Vagina (tissue), 2 donors: ENCODE measurements at places on chromosomes 2 and 18.

- H3K27ac ChIP-seq = no peak overlapping the region
- no peak overlapping the region for H3K4me3 ChIP-seq
- H3K4me1 ChIP-seq = peaks cover 36% of the 10 kb centered on the region
- DNase-seq = no peak
These were observed 121.8 kb downstream of the PLB1 start for GRCh38 chr2:28617502-28618184.

DNA sequence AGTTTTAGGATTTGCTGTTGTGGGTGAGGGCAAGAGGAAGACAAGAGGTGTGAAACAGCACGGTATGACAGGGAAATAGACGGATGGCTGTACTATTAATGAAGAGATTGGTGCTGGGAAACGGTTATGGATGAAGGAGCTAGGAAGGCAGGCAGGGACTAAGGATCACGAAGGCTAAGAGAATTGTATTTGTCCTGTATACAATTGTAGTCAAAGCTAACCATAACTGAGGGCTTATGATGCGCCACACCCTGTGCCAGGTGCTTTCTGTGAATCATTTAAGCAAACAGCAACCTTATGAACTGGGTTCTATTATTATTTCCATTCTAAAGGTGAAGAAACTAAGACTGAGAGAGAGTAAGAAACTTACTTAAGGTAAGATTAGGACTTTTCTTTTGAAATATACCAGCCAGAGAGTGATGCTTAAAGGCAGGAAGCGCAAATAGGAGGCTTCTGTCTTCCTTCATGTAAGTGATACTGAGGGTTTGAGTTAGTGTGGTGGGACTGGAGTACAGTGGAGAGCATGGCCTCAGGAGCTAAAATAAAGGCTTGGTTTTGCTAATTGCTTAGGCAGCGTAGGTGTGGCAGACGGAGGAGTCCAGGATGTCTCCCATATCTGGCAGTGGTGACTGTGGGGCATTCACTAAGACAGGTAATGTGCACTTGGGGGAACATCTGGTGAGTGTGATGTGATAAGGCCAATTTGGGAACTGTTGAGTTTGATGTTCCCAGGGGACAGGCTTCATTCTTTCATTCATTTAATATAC, 85.8 kb downstream of the PLEKHM3 start:
- no peak for DNase-seq
- H3K4me1 ChIP-seq = no peaks in the 10 kb centered on the region
- H3K4me3 ChIP-seq = no peak overlapping the region
- no peak overlapping the region for H3K27ac ChIP-seq
- H3K27me3 ChIP-seq = no peaks in the 10 kb centered on the region
- no peaks in the 10 kb centered on the region for H3K36me3 ChIP-seq

DNA sequence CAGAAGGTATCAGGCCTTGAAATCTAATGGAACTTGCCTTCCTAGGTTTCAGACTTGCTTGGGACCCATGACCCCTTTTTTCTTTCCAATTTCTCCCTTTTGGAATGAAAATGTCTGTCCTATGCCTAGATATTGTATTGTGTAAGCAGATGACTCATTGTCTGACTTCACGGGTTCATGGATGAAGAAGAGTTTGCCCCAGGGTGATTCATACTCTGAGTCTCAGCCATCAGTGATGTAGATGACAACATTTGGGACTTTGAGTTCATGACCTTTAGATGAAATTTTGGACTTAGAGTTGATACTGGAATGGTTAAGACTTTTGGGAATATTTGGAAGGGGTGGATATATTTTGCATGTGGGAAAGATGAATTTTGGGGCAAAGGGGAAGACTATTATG, 11.2 kb upstream of the SCYGR5 start:
- DNase-seq = no peak
- H3K4me3 ChIP-seq = no peak overlapping the region
- H3K27ac ChIP-seq = no peak overlapping the region
- no peaks in the 10 kb centered on the region for H3K36me3 ChIP-seq

- no peak within 1 kb of the TSS for H3K4me3 ChIP-seq
These were observed at the start of gene MC4R for GRCh38 chr18:60372596-60372995. TSS of gene MC4R (minus strand) at chr18:60372775. CDS start at chr18:60372349, 426 bp downstream.

DNA sequence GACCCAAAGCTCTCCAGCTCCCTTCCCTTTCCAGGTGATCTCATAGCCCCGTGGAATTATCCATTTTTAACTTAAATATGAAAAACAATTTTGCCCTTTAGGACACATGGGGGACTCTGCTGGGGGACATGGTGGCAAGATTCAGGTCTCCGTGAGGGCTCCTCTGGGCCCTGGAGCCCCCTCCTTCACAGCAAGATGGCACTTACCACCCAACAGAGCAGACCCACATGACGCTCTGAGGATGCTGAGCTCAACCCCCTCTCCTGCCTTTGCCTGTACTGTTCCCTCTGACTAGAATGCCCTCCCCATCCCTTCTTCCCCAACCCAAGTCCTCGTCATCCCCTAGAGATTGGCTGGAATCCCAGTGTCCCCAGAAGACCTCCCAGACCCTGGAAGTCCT, 17.2 kb downstream of the TEX51 start:
- H3K27ac ChIP-seq = no peak overlapping the region
- H3K4me1 ChIP-seq = no peaks in the 10 kb centered on the region
- DNase-seq = no peak

DNA sequence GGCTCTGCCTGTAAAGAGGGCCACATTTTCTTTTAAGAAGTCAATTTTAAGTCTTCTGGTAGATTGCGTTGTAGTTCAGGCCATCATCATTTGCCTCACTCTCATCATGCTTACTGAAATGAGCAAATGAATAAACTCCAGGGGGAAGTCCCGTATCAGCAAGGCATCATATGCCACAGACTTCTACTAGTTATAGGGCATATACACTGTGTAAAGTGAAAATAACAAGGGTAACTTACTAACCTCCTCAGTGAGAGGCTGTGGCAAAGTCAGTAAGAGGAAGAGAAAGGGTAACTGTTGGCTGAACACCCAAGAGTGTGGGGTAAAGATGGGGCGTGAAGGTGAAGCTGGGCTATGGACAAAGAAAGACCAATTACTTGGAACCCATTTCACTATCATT, 456.2 kb downstream of the SPAG16 start:
- H3K36me3 ChIP-seq = no peaks in the 10 kb centered on the region
- no peak overlapping the region for H3K27ac ChIP-seq
- H3K27me3 ChIP-seq = no peaks in the 10 kb centered on the region
- H3K4me1 ChIP-seq = no peaks in the 10 kb centered on the region

DNA sequence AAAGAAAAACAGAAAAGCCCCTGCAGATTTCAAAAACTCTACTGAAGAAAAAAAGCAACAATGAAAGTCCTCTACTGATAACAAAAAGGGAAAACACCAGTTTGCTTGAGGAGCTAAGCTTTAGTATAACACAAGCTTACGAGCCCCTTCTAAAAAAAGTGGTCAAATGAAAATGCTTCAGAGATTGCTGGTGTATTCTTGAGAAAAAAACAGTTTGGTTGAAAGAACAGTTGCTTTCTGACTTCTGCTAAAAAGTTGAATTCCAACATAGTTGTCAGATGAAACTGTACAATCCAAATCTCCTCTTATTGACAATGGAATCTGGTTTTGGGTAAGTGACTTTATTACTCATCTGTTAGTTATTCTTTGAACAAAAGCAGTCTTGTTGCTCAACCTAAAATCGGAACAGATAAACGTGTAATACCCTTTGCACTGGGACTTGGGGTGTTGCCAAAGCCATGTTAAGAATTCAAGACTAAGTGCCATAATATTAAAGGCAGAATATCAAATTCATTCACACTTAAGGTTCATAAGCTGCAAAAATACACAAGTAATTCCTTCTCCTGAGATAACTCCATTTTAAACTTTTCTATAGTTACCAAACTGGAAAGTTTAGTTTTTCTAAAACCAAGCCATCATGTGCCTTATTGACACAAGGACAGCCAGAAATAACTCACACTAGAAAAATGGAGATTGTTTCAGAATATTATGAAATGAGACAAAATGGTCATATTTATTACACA, 45.3 kb upstream of the SPAG16 start:
- no peaks in the 10 kb centered on the region for H3K36me3 ChIP-seq
- H3K4me1 ChIP-seq = peaks cover 12% of the 10 kb centered on the region
- H3K27me3 ChIP-seq = no peaks in the 10 kb centered on the region
- no peak overlapping the region for H3K27ac ChIP-seq
- no peak for DNase-seq

DNA sequence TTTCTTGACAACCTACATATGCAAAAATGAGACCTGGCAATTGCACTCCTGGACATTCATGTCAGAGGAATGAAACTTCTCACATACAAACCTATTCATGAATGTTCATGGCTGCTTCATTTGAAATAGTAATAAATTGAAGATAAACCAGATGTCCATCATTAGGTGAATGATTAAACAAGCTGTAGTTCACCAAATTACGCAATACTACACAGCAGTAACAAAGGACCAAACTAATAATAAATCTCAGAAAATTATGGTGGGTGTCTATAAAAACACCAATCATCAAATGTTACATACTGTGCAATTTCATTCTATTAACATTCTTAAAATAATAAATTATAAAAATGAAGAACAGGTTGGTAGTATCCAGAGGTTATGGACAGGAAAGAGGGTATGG, 13.5 kb downstream of the DOK6 start:
- no peak overlapping the region for H3K4me3 ChIP-seq
- H3K27me3 ChIP-seq = no peaks in the 10 kb centered on the region
- H3K27ac ChIP-seq = no peak overlapping the region
- H3K4me1 ChIP-seq = peaks cover 5% of the 10 kb centered on the region

DNA sequence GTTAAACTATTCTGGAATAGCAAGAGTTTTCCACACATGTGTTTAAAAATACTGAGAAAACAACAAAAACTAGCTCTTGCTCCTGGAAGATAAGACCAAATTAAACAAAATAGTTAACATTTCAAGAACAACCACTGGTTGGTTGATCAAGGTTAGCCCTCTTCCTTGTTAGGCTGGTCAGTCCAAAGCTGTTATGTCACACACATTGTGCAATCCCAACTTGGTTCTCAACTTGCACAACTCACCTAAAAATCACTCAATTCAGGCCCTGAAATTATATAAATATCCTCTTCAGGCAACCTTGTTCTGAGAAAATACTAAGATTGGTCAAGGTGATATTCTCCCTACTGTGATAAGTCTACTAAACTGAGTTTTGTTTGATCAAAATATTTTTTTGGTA, 169.7 kb upstream of the LRP1B start:
- no peak for DNase-seq
- H3K4me3 ChIP-seq = no peak overlapping the region
- no peaks in the 10 kb centered on the region for H3K4me1 ChIP-seq
- H3K27ac ChIP-seq = no peak overlapping the region
- H3K36me3 ChIP-seq = no peaks in the 10 kb centered on the region

DNA sequence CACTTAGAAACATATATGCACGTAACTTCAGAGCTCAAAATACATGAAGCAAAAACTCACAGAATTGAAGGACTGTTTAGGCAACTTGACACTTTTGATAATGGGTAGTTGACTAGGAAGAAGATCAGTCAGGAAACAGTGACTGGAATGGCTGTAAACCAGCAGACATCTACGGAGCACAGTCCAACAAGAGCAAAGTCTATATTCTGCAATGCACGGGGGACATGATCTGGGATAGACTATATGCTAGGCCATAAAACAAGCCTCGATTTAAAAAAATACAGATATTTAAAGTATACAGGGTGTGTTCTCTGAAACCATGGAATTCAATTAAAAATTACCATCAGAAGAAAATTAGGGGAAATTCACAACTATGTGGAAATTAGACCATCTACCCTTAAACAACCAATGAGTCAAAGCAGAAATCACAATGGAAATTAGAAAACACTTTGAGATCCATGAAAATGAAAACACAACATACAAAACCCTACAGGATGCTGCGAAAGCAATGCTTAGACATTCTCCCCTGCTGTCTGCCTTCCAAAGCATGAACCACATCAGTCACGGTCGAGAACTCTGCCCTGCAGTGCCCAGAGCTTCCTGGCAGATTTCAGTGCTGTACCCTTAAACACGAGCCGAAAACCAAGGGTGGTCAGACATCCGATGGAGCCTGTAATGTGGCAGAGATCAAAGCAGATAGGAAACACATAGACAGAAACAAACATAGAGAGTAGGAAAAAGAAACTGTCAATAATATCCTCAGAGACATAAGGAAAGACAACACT, 651.9 kb upstream of the HS6ST1 start:
- H3K36me3 ChIP-seq = no peaks in the 10 kb centered on the region
- H3K4me1 ChIP-seq = no peaks in the 10 kb centered on the region
- H3K27me3 ChIP-seq = no peaks in the 10 kb centered on the region

DNA sequence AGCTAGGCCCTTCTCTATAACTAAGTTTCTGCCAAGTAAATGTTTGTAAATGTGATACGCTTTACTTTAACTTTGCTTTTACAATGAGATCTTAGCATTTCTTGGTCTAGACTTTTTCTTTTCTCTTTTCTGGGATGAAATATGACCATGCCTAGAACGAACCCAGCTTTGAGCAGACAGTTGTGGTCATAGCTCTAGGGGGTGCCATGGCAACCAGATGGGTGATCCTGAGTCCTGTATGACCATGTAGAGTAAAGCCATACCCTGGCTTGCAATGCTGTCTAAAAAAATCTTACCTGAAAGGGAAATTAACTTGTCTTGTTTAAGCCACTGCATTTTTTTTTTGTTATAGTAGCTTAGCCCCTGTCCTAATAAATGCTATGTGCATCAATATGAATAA, 956.3 kb downstream of the SLC4A3 start:
- H3K4me3 ChIP-seq = no peak overlapping the region
- H3K4me1 ChIP-seq = no peaks in the 10 kb centered on the region
- no peak overlapping the region for H3K27ac ChIP-seq
- DNase-seq = no peak
- H3K36me3 ChIP-seq = no peaks in the 10 kb centered on the region
